ENCODE measurements at places on chromosomes 6 and 20.
A peak's percentile ranks its signal among the peaks of the same experiment; 100 is the strongest.

GRCh38 chr6:52931351-52931750 lies 21.9 kb upstream of the GSTA3 start:
- no peak for DNase-seq

GRCh38 chr6:127266892-127267645 lies 405 bp downstream of the RNF146 start:
- peak; percentile 18 for DNase-seq

- no peak for DNase-seq
These were observed 221.8 kb downstream of the ANKRD60 start for GRCh38 chr20:58006346-58007316.

- no peak for DNase-seq
These were observed 4.4 kb downstream of the AMD1 start for GRCh38 chr6:110878751-110879522.

DNA sequence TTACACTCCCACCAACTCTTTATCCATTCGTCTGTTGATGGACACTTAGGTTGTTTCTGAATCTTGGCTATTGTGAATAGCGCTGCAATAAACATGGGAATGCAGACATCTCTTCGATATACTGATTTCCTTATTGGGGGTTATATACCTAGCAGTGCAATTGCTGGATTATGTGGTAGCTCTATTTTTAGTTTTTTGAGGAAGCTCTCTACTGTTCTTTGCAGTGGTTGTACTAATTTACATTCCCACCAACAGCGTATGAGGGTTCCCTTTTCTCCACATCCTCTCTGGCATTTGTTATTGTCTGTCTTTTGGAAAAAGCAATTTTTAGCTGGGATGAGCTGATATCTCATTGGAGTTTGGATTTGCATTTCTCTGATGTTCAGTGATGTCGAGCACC lies 4.6 kb upstream of the PFDN4 start:
- DNase-seq = no peak

- no peak for DNase-seq
These were observed 25.0 kb upstream of the EMILIN3 start for GRCh38 chr20:41391587-41392001.

DNA sequence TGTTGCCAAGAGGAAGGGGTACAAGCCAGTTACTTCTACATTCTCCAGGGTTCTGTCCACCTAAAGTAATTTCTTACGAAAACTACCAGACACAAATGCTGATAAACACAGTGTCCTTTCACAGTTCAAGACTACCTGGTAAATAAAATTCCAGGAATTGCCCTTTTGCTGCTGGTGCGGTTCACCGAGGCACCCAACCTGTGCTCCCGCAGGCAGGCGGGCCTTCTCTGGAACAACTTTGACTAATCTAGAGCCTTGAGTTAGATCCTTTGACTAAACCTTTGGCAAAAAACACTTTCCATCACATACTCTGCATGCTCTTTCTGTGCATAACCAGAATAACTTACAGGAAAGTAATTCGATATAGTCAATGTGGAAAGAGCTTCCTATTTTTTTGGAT lies 107.0 kb downstream of the HUS1B start:
- no peak for DNase-seq

DNA sequence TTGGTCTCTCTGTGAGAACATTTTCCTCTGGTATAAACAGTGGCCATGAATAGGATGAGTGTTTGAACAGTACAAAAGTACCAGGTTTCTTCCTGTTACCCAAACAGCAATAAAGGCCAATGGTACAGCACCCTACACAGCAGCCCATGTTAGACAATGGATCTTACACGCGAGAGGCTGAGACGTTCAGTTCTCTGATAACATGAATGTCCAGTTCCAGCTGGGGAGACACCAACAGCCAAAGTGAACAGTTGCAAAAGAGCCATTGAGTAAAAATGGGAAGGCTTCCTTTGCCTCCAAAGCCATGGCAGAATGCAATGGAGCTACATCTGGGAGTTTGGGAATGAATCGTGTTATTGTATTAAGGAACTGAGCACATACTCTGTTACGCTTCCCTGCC lies 246.8 kb upstream of the SGK1 start:
- no peak for DNase-seq

DNA sequence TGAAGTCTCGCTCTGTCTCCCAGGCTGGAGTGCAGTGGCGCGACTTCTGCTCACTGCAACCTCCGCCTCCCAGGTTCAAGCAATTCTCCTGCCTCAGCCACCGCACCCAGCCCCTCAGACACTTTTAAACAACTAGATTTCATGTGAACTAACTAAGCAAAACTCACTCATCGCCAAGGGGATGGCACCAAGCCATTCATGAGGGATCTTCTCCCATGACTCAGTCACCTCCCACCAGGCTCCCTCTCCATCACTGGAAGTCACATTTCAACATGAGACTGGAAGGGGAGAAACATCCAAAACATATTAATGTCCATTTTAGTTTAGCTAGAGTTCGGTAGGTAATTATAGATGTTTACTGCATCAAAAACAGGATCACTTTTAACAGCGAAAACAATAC lies 95.9 kb upstream of the PRL start:
- no peak for DNase-seq

- DNase-seq = no peak
These were observed 2.6 kb downstream of the B4GALT5 start for GRCh38 chr20:49710971-49711666.

- DNase-seq = no peak
These were observed 86.5 kb downstream of the QKI start for GRCh38 chr6:163501026-163501425.

DNA sequence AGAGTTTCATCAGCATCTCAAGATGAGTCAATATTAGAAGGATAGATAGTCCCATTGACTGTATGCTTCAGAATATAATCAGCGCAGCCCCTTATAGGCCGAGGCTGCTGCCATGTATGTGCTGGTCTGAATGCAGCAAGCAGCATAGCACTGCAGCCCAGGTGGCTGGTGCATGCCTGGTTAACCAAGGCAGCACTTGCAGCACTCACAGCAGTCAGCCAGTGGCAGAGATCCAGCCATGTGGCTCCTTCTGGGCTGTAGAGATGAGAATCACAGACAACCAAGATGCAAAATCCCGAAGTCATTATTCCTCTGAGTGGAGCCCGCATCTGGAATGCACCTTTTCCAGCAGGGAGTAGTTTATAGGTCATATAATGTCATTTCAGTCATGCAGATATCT lies 251.9 kb downstream of the UST start:
- DNase-seq = no peak

DNA sequence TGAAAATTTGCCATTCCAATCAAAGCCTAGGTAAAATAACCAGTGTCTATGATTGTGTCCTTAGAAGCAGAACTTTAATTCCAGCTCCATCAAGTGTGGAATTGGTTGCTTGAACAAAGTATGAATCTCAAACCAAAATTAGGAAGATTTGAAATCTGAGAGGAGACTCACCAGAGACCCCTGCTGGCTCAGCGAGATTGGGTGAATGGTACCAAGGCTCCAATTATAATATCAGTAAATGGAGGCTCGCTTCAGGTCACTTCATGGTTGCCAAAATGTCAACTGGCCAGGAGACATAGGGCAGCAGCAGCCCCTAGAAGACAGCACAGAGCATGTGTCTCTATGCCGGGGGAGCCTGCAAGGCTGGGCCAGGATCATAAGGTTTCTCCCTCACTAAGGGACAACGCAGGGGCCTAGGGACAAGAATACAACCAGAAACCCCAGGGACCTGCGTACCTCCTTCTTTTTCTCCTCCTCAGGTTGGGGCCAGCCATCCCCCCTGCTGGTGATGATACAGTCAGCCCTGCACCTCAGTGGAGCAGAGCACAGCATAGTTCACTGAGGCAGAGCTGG lies 14.0 kb downstream of the RBL1 start:
- DNase-seq = no peak

DNA sequence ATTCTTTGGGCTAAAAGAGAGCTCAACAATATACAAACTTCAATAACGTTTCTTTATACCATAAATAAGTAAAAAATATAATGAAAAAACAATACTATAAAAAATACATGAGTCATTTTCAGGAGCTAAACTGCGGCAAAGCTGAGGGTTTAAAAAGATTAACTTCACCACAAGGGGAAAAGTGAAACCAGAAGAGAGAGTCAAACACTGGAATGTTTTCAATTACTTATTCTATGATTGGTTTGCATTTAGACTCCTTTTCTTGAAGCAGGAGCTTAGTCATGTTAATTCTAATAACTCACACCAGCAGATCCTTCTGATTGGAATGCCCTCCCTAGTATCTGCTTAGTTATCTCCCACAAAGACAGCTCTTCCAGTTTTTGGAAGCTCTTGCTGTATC lies 627.3 kb downstream of the UTRN start:
- no peak for DNase-seq

DNA sequence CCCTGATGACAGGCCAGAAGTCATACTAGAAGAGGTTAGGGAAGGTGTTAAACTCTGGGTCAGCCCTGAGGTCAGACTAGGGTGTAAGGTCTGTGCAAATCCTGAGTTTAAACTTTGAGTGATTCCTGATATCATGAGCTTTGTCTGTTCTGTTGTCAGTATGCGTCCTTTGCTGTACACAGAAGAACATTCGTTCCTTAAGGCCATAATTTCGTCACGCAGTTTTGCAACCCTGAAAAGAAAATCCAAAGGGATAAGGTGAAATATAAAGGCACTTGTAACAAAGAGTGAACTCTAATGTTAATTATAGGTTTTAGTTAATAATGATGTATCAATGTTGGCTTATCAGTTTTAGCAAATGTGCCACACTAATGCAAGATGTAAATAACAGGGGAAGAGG lies 2.3 kb downstream of the DST start:
- DNase-seq = no peak

GRCh38 chr20:37774156-37774555 lies 80.3 kb downstream of the CTNNBL1 start:
- DNase-seq = no peak

- no peak for DNase-seq
These were observed 530 bp downstream of the TDP2 start for GRCh38 chr6:24666097-24666640.

GRCh38 chr6:125780540-125781313 lies 10.0 kb upstream of the NCOA7 start:
- peak; percentile 88 for DNase-seq

GRCh38 chr6:125190667-125191066 lies 37.1 kb downstream of the TPD52L1 start:
- DNase-seq = no peak

- no peak for DNase-seq
These were observed 187.7 kb downstream of the UST start for GRCh38 chr6:148934539-148934938.

DNA sequence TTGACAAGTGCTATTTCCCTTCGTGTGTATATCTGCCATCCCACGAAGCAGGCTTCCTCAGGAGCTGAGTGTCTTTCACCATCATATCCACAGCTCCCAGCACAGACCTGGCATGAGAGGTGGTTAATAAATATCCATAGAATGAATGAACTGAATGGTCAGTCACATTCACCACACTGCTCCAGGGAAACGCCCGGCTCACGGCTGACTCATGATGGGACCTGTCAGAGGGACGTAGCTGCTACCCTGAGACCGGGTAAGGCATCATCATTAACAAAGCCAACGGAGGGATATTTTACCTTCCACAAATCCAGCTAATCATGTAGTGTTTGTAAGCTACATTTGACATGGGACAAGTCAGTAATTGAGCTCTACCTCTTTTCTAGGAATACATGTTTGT lies 12.5 kb downstream of the AGPAT4 start:
- no peak for DNase-seq

DNA sequence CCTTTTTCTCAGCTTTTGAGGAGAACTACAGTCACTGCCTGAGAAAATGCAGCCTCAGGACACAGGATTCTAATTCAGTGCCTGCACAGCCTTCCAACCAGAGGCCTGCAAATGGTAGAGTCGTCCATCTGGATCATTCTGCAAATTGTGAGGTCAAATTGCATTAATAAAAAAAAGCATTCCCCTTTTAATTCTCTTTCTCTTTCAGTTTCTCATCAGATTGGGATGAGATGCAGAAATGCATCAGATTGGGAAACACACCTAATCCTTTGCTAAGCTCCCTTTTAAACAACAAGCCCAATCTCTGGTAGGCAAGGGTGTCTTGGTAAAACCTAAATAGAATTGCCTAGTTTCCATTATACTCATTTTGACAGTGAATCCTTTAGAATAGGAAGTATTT lies 838.8 kb downstream of the MAFB start:
- DNase-seq = no peak

GRCh38 chr6:42249279-42249678 lies 31.6 kb upstream of the MRPS10 start:
- DNase-seq = no peak

GRCh38 chr6:30842754-30843610 lies 41.3 kb upstream of the DDR1 start:
- DNase-seq = peak; percentile 41

- DNase-seq = no peak
These were observed 6.4 kb upstream of the SLC12A5 start for GRCh38 chr20:46022411-46023147.

- DNase-seq = no peak
These were observed 661.6 kb downstream of the DHX35 start for GRCh38 chr20:39623584-39624234.

- peak; percentile 45 for DNase-seq
These were observed 22.5 kb upstream of the HFE start for GRCh38 chr6:26064619-26065257.

Data from NCI-H460 (cell line).